Stimulated activated CD8-positive, alpha-beta memory T cell treated with anti-CD3 and anti-CD28 coated beads, Interleukin-4, amount 100 ng/mL, for 1 hour (primary cell): ENCODE measurements at places on chromosomes 1 and 21.

DNA sequence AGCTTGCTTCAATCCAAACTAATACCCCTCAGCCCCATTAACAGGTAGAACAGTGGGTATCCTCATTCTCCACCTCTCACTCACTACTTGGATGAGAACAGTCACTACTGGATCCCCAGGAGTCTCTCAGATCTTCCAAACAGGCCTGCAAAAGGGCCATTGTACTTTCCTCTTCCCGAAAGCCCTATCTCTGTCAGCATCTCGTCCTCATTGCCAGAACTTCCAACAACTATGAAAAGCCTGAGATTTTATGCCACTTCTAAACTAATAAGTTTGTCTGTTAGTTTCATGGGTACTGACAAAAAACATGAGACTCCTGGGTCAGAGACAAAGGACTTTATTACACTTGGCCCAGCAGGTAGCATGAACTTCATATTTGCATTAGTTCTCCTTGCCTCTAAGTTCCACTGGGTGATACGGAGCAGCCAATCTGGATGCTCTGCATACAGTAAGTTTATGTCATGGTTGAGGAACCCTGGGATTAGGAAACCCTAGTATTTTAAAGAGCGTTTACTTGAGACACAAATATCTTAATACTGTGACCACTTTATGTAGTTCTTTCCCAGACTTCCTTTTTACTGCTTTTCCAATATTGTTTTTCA, 38.1 kb downstream of the VANGL2 start:
- DNase-seq: no peak

DNA sequence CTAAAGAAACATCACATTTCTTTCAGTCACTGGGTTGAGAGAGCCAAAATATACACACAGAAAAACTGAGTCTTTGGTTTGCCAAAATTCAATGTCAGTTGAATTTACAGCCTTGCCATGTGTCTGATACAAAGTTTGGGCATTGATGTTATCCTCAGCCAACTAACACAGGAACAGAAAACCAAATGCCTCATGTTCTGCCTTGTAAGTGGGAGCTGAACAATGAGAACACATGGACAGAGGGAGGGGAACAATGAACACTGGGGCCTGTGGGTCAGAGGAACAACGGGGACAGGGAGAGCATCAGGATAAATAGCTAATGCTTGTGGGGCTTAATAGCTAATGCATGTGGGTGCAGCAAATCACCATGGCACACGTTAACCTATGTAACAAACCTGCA, 39.6 kb upstream of the C21orf91 start:
- DNase-seq: no peak

- DNase-seq: no peak
These were observed 324.4 kb downstream of the KCTD3 start for GRCh38 chr1:215891266-215892057.

- DNase-seq: no peak
These were observed 239.5 kb downstream of the FOXD2 start for GRCh38 chr1:47677241-47677940.

DNA sequence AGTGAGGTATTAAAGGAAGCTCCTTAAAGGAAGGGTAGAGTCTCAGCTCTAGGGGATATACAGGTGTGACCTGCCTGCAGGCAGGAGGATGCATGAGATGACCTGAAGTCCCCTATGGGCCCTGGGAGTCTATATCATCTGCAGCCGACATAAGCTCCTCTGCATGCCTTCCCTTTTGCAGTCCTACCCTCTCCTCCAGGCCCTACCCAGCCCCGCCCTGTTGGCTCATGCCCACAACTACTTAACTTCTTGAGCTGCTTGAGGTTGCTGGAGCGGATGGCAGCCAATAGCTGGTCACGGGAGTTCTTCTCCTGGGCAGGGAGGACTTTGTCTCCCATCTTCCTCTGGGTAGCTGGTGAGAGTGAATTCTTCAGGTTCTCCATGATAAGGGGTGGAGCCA, 10.3 kb downstream of the SHISA4 start:
- DNase-seq: no peak

DNA sequence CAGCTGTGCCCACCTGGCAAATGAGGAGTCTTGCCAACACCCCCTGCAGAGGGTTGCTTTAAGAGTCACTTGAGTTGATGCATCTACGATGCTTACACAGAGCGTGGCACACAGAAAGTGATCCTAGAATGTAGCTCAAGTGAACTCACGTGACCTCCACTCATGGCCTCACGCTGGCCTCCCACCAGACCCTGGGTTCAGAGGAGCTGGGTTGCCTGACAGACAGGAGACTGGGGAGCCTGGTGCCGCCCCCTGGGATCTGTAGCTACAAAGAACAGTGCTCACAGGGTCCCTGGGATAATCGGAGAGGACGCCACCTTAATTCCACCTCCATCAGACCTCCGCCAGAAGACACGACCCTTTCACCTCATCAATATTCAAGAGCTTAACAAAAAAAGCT, 81.4 kb upstream of the CASZ1 start:
- DNase-seq: no peak

DNA sequence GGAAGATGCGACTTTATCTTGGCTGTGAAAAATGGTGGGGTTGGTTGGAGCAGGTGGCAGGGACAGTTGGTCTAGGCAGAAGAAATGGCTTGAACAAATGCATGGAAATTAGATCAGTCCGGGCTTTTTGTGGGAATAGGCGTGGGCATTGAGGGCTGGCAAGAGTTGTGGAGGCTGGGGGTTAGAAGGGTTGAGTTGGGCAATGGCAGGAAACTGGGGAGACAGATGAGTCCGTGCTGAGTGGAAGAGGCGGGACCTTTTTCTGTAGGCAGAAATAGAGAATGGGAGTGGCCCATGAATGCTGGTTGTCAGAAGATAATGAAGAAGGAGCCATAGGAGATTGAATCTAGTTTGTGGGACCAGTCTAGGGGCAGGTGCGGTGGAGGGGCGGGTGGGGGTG, 6.9 kb downstream of the PDPN start:
- DNase-seq: no peak

DNA sequence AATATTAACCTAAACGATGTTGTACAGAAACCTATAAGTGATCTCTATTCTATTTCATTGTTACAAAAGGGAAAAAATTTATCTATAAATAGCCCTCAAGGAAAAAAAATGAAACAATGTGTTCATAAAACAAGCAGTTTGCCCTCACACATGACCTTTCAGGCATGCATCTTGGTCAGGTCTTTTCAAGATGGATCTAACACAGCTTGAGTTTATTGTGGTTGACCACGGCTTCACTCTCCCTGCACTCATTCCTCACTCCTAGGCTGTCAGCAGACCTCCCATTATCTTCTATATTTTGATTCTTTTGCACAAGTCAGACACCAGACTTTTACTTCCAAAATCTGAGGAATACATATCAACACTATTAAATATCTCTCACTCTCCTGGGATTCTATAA, 544.3 kb downstream of the KCNT2 start:
- no peak for DNase-seq

- no peak for DNase-seq
These were observed 2.2 kb upstream of the EIF2B3 start for GRCh38 chr1:44988531-44989156.

DNA sequence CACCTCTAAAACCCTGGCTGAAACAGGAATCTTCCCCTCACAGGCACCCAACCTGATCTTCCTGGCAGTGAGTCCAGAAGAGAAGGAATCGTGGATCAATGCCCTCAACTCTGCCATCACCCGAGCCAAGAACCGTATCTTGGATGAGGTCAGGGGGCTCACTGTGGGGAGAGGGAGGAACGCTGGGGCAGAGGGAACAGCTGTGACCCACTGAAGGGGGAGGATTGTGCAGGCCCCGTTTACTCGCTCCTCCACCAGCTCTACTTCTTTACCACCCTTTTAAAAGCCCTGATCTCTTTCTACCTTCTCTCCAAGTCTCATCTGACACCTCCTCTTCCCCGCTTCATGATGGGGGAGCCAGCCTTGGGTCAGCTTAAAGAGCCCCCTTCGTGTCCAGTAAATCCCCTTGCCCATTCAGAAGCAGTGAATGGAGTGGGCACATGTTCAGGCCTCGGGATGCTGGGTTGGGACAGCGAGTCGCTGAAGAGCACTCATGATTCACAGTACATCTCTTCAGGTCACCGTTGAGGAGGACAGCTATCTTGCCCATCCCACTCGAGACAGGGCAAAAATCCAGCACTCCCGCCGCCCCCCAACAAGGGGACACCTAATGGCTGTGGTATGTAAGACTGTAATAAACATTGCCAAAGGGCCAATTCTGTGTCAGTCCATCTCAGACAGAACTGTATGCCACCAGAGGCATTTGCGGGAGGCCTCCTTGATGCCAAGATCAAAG, 7.3 kb downstream of the PLEKHO1 start:
- no peak for DNase-seq

DNA sequence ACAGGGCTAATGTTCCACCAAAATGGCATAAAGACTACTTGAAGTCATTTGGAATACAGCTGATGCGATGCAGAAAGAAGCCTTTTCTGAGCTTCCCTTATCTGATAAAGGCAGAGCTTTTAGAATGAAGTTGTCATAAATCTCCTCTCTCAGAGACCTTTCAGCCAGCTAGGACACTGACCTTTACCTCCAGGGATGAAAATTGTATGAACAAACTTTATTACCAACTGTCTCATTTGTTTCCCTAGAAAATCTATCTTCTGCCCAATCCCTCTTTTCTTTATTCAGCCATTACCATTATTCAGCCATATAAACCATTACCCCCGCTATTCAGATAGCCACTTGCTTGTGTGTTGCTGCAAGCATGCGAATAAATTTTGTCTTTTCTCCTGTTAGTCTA, 29.7 kb upstream of the RNF2 start:
- DNase-seq: no peak

GRCh38 chr1:221563476-221563921, 178.4 kb downstream of the DUSP10 start:
- no peak for DNase-seq

DNA sequence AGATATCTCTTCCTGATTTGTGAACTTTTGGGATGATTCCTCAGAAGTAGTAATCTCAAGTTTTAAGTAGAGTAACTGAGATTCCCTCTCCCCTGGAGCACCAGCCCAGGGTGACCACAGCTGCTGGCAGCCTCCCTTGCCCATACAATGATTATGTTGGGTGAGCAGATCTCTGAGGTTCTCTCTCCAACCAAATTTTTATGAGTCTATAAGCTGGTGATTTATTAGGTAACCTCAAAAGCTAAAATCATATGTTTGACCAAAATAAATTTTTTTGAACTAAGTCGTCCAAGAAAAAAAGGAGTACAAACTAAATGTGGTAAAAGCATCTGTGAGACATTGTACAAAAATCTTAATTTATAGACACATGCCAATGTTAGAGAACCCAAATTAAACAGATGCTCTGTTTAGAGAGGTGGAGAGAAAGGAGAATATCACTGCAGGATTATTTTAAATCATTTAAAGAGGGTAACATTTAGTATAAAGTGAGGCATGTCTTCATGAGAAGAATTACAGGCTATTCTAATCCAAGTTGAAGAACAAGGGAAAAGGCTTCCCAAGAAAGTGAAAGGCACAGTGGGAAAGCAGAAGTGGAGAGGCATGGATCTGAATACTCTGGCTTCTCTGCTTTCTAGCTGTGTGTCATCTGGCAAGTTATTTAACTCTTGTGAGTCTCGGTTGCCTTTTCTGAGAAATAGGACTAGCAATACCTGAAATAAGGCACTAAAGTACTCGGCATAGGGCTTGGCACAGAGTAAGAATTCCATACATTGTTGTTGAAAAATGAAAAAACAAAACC, 2.5 kb downstream of the AKNAD1 start:
- DNase-seq: no peak

GRCh38 chr1:46760558-46761166, 38.2 kb upstream of the CYP4B1 start:
- DNase-seq: no peak
